ENCODE measurements at places on chromosomes 2 and 18. TPM values are rescaled to one million over a fixed set of nuclear protein-coding genes. Genes with fewer than 3 reads are reported as not detected.

PLGLB1 gene
- 0.28 TPM for total RNA-seq

GRCh38 chr2:175889701-175890302 lies 112.3 kb downstream of the LNPK start:
- no peak for DNase-seq

- peak; percentile 91 for DNase-seq
Observed at GRCh38 chr2:96868555-96869280, 1.2 kb downstream of the SEMA4C start.

GRCh38 chr2:230796280-230796862 lies 68.4 kb upstream of the ITM2C start:
- DNase-seq = peak; percentile 69

DNA sequence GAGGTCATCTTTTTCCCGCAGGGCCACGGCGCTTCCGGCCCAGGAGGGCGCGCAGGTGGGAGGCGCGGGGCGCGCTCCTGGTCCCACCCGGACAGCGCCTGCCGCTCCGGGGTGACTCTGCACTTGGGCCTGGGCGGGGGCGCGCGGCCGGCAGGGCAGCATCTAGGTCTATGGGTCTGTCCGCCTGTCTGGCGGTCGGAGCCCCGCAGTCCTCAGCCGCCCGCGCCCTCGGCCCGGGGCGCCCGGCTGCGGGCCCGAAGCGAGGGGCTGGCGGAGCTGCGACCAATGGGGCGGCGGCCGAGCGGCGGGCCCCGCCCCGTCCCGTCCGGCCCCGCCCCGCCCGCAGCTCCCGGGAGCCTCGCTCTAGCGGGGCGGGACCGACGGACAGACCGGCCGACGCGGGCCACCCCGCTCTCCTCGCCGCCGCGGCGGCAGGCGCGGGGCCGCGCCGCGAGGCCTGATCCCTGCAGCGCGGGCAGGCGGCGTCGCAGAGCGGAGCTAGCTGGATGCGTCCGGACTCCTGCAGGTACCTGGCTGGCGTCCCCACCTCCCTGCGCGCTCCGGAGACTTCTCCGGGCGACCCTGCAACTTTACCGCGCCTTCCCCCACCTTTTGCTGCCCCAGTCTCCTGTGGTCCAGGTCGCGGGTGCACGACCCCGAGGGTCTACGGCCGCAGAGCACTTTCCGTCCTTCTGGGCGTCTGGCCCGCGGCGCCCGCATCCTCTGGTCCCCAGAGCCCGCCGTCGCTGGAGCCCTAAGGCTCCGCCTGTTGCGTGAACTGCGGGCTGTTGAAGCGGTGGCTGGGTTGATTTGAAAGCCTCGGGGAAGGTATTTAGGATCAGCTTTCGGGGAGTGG lies at the start of gene KCNS3:
KCNS3 (plus strand) TSS at position 387 of the 856 bp plus-strand sequence. CDS start 52,342 bp downstream, outside the sequence.
- DNase-seq = peak; percentile 14

Data from IMR-90 (cell line).